ENCODE measurements at places on chromosomes 7 and 10. TPM values are rescaled to one million over a fixed set of nuclear protein-coding genes. Genes with fewer than 3 reads are reported as not detected.
A peak's percentile ranks its signal among the peaks of the same experiment; 100 is the strongest.

GBX1 gene
- total RNA-seq: not detected

TRPV5 gene
- not detected for total RNA-seq

CDC123 gene
- total RNA-seq: 135 TPM

HABP2 gene
- total RNA-seq: not detected

DRGX gene
- not detected for total RNA-seq

PDE6C gene
- not detected for total RNA-seq

DNA sequence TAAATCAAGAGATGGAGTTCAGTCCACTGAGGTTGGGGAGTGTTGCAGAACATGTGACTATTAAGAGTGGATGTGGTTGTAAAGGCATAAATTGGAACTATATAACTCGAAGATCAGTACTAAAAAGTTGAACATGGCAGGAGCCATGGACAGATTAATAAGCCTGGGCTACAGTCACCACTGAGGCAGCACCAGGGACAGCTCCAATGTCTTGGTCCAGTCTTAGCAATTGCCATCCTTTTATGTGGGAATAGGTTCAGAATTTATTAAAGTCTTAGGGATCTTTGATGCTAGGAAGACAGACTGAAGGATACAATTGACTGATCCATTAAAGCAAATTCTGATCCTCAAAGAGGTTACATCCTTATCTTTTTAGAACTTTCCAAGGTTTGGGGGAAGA lies 156.6 kb downstream of the ADRA2A start:
- peak; percentile 41 for DNase-seq
- H3K27ac ChIP-seq: no peak overlapping the region
- no peaks in the 10 kb centered on the region for H3K27me3 ChIP-seq
- H3K4me1 ChIP-seq: no peaks in the 10 kb centered on the region
- no peak overlapping the region for H3K4me3 ChIP-seq
- H3K36me3 ChIP-seq: no peaks in the 10 kb centered on the region

DNA sequence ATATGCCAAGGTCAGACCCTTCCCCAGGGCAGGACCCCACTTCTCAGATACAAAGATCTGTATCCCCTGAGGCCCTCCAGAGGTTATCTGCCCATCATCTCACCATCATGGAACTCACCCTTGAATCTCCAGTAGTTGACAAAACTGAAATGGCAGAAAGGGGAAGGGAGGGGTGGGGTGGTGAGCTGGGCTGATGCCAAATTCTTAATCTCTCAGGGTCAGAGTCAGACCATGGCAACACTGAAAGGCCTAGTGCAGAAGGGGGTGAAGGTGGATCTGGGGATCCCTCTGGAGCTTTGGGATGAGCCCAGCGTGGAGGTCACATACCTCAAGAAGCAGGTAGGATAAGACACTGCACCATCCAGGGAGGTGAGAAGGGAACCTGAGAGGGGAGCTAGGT lies 3.1 kb downstream of the CNPY4 start:
- H3K4me3 ChIP-seq: no peak overlapping the region
- DNase-seq: no peak
- H3K4me1 ChIP-seq: peaks cover 12% of the 10 kb centered on the region
- peaks cover 2% of the 10 kb centered on the region for H3K27me3 ChIP-seq
- no peak overlapping the region for H3K27ac ChIP-seq

DNA sequence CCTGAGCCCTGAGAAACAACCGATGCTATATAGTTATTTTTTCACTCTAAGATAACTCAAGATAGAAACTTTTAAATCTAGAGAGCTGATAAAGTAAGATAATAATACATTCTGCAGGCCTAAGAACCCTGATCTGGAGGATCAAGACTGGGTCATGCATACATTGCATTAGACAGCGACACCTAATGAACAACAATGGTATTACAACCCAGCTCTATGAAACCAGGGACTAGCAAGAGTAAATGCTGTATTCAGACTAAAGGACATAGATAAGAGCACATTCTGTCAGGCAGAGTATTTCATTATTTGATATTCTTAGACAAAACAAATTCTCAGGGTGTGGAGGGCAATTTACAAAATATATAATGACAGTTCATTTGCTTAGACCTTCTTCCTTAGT lies 148.6 kb downstream of the GRK5 start:
- DNase-seq: no peak
- H3K36me3 ChIP-seq: no peaks in the 10 kb centered on the region
- H3K4me1 ChIP-seq: no peaks in the 10 kb centered on the region

DNA sequence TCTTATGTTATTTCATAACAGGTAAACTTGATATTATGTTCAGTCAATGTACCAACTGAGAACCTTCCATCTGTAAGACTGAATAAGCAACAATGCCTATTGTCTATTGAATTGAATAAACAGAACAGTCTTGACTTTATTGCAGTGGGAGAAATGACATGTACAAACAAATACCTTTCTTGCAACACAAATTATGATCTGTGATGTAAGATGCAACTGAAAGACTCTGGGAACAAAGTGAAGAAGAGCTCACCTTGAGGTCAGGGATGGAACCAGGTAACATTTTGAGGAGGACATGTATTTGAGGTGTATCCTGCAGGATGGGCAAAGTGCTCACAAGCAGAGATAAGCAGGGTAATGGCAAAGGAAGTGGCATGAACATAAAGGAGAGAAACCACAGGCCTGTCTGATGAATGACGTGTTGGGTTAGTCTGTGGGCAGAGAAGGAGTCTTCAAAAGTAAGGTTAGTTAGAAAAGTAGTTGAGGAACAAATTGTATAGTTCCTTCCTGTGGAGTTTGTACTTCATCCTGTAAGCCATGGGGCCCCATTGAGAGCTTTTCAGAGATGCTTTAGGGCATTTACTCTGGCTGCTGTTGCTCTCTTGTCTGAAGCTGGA lies 9.5 kb downstream of the PNLIPRP3 start:
- H3K4me1 ChIP-seq: no peaks in the 10 kb centered on the region
- no peak overlapping the region for H3K4me3 ChIP-seq
- no peak overlapping the region for H3K27ac ChIP-seq
- no peaks in the 10 kb centered on the region for H3K36me3 ChIP-seq
- no peak for DNase-seq

DNA sequence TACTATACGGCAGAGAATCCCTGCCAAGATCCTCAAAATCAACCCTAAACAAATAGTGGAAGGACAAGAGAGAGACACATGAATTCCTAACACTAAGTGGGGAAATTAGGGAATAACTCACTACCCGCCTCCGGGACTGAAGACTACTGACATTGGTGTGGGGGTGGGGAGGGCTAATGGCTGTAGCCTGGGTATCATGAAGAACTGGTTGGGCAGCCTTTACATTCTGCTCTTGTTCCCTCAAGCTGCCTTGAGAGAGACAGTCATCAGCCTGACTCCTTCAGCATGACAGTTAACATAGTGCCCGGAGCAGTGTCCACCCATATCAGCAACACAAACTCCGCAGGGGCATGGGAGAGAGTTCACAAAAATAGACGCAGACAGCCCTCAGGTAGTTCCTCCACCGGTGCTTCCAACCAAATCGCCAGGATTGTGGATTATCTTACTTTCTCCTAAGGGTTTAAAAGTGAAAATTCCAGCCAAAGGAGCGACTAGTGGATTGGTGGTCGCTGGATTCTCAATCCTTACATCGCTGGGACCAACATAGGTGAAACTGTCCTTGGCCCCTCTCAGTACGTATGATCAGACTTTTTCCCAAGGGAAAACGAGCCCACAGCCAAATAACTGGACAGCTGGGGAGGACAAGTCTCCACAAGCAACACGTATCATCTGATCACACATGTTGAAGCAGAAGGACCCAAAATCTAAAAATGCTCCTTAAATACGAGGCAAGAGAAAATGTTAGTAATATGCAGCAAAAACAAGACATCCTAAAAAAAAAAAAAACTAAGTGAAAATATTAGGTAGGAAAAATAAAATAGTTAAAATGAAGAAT lies 22.6 kb downstream of the TMEM254 start:
- no peaks in the 10 kb centered on the region for H3K27me3 ChIP-seq
- DNase-seq: no peak
- no peak overlapping the region for H3K27ac ChIP-seq
- H3K4me1 ChIP-seq: peaks cover 9% of the 10 kb centered on the region
- no peak overlapping the region for H3K4me3 ChIP-seq
- H3K36me3 ChIP-seq: no peaks in the 10 kb centered on the region

GRCh38 chr10:11017000-11017569 lies 587 bp upstream of the CELF2 start:
- peaks cover 75% of the 10 kb centered on the region for H3K4me1 ChIP-seq
- no peak for DNase-seq
- peak overlapping the region; percentile 81 for H3K4me3 ChIP-seq
- no peaks in the 10 kb centered on the region for H3K36me3 ChIP-seq

- H3K36me3 ChIP-seq: no peaks in the 10 kb centered on the region
- H3K27me3 ChIP-seq: peaks cover 93% of the 10 kb centered on the region
- no peak overlapping the region for H3K4me3 ChIP-seq
- peaks cover 13% of the 10 kb centered on the region for H3K4me1 ChIP-seq
These were observed 51.4 kb downstream of the MICALL2 start for GRCh38 chr7:1407892-1408291.

GRCh38 chr10:93039110-93039509 lies 21.5 kb upstream of the CYP26C1 start:
- H3K4me3 ChIP-seq: no peak overlapping the region
- DNase-seq: no peak
- H3K27ac ChIP-seq: no peak overlapping the region
- no peaks in the 10 kb centered on the region for H3K36me3 ChIP-seq

DNA sequence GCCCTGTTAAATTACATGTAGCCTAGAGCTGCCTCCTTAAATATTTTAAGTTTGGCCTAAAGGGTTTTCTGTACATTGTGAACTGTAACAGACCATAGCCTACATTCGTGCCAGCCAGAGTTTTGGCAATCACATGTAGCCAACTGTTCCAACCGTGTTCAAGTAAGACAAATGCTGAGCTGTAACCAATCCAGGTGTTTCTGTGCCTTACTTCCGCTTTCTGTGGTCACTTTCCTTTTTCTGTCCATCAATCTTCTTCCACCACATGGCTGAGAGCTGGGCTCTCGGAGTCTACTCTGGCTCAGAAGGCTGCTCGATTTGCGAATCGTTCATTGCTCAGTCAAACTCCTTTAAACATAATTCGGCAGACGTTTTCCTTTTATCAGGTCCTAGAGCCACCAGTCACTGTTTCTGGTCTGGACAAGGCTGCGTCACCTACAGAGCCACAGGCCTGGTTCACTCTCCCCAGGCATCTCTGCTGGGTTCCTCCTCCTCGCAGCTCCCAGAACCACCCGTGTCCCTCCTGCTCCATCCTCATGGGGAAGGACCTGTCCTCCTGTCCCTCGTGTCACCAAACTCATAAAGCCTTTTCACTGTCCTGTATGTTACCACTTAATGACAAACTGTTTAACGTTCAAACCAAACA lies 158.0 kb upstream of the RHEB start:
- H3K36me3 ChIP-seq: no peaks in the 10 kb centered on the region
- H3K4me3 ChIP-seq: no peak overlapping the region
- peaks cover 8% of the 10 kb centered on the region for H3K4me1 ChIP-seq
- no peaks in the 10 kb centered on the region for H3K27me3 ChIP-seq
- H3K27ac ChIP-seq: no peak overlapping the region

DNA sequence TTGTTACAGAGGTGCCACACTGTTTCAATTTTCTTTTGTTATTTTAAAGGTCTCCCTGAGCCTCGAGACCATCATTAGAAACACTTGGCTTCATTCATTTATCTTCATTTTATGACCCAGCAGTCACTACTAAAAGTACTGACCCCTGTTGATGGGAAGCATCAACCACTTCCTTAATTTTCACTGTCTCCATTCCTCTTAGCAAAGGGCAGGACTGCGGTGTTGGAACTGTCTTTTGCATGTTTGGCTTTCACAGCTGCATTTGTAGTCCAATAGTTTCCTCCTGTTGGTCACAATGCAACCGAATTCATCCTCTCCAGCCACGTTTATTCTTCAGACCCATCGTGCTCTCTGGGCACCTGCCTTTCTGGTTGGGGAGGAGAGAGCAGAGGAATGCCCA lies 46.7 kb upstream of the PDZD8 start:
- DNase-seq: no peak
- H3K27ac ChIP-seq: no peak overlapping the region
- H3K4me3 ChIP-seq: no peak overlapping the region

DNA sequence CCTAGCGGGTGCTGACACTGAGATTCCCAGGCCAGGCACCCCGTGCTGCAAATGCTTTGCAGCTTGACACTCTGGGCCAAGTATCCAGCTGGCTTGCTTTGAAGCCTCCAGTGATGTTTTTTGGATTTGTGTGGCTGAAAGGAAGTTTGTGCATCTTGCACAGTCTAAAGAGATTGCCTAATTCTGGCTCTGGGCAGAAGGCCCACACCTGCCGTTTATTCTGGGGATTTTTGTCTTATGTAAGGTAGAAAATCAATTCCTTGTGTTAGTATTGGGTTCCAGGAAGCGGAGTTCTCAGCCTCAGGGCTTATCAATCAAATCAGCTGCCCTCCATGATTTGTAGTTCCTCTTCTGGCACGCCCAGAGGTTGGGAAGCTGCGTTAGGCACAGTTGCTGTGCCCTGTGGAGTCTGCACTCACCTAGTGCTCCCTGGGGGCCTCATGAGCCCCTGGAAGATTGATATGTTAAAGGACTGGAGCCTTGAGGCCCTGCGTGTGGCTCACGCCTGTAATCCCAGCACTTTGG lies 8.4 kb upstream of the PURB start:
- H3K4me3 ChIP-seq: no peak overlapping the region
- no peaks in the 10 kb centered on the region for H3K27me3 ChIP-seq
- no peaks in the 10 kb centered on the region for H3K36me3 ChIP-seq
- H3K4me1 ChIP-seq: no peaks in the 10 kb centered on the region

GRCh38 chr7:23955145-23955544 lies 245.1 kb downstream of the STK31 start:
- no peaks in the 10 kb centered on the region for H3K27me3 ChIP-seq
- H3K4me3 ChIP-seq: no peak overlapping the region
- no peak overlapping the region for H3K27ac ChIP-seq

DNA sequence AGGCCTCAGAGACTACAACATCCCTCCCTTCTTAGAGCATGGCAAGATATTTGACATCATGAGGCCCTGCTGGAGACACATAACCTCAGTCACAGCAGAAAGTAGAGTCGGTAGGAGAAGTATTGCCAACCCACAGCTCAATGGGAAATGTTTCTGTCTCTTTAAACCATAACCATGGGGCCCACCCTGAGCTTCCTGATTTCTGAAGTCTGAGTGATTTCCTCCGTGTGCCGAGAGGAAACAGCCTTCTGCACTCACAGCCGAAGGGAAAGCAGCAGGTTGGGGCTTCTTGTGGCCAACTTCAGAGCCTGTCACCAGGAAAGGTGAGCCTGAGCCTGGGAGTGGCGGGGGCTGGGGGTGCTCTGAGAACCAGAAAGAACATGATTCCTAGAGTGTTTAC lies at the start of gene GIMAP1:
TSS of gene GIMAP1 (plus strand) at position 246 of the 400 bp plus-strand sequence. CDS start 2,435 bp downstream, outside the sequence.
- no peaks in the 10 kb centered on the region for H3K4me1 ChIP-seq
- H3K27ac ChIP-seq: no peak within 1 kb of the TSS
- no peak for DNase-seq

DNA sequence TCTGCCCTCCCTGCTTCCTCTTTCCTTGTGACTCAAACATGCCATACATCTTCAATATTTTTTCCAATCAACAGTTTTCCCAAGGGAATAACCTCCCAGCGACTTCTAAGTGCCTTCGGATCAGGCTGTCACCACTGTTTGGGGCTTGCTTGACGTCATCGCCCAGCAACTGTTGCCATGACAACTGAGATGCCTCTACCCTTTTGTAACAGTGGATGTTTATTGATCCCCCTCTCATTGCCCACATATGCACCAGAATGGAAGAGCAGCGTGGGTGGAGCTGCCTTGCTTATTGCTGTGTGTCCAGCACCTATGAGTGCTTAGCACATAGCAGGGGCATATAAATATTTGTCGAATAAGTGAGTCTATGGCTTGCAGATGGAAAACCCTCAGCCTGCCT lies 14.4 kb downstream of the FFAR4 start:
- no peak overlapping the region for H3K27ac ChIP-seq
- H3K27me3 ChIP-seq: no peaks in the 10 kb centered on the region
- no peak overlapping the region for H3K4me3 ChIP-seq
- no peaks in the 10 kb centered on the region for H3K4me1 ChIP-seq
- no peaks in the 10 kb centered on the region for H3K36me3 ChIP-seq
